ENCODE measurements at places on chromosomes 2 and 18.

DNA sequence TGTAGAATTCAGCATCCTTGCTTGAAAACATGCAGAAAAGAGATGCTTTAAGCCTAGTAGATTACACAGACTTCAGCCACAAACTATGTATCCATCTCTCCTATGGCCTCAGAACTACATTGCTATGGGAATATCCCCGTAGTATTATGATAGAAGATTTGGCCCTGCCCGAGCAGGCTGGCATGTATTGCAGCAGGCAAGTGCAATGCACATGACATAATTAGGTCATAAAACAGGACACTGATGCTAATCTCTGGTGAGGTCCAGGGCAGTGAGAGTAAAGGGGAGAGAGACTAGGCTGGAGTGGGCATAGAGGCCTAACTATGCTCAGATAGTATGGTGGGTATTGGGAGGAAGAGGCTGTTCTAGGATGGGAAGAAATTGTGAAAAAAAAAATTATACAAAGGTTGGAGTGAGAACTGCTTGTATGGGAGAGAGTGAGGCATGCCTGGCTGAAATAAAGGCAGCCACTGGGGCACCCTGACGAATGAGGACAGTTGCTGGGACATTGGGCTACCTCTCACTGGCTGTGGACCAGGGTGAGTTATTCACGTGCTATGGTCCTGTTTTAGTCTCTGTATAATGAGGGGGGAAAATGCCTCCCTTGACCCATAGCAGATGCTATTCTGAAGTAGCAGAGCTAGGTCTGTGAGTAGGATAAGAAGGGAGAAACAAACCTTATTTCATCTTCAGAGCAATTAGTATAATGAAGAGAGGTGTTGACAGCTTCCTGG is 1.6 kb upstream of the PLA2R1 start:
- no peak for DNase-seq

DNA sequence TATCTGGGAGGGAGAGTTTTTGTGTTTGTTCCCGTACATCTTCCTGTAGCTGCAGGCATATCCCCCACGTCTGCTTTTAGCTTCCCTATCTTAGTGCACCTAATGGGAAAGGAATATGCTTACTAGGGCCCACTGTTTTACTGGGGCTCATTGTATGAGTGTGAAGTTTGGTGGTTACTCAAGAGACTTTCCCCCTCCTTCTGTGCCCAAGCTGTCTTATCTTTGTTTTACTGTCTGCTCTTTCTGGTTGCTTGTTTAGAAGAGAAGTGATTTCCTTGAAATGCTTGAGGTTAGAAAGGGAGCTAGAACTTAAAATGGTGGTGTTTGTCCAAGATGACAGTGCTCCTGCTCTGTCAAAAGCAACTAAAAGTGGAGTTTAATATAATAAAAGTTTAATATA is 7.3 kb downstream of the PTH2R start:
- DNase-seq, result no peak

GRCh38 chr18:31162825-31163435 is at the start of gene DSC1:
Gene DSC1, minus strand, starts transcription at chr18:31162856. Its CDS starts 262 bp downstream, at chr18:31162594.
- peak; percentile 49 for DNase-seq

DNA sequence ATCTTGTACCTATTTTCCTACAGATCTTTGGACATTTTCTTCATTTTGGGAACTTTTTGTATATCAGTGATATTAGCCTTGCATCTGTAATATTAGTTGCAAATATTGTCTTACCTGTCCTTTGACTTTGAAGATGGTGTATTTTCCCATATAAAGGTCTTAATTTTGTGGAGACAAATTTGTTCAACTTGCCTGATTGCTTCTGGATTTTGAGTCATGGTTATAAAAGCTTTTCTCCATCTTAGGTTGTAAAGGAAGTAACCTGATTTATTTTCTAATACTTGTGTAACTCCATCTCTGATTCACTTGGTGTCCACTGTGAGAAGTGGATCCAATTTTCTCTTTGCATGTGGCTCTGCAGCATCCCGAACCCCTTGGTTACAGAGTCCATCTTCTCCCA is 97.7 kb upstream of the OTOS start:
- DNase-seq, result no peak

DNA sequence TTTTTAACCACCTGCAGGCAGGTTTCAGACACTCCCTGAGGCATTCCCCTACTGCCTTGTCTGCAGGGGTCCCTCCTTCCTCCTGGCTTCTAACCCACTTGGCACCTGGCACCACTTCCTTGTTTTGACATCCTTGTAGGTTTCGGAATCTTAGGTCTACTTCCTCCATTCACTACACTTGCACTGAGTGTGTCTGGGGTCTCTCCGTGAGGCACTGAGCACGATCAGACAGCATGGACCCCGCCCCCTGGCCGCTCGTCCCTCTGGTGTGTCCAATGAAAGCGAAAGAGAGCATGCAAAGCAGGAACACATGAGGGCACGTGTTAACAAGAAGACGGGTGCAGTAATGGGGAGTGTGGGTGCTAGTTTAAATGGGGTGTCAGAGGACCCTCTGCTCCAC is 63.8 kb downstream of the HAUS1 start:
- DNase-seq, result peak; percentile 36

DNA sequence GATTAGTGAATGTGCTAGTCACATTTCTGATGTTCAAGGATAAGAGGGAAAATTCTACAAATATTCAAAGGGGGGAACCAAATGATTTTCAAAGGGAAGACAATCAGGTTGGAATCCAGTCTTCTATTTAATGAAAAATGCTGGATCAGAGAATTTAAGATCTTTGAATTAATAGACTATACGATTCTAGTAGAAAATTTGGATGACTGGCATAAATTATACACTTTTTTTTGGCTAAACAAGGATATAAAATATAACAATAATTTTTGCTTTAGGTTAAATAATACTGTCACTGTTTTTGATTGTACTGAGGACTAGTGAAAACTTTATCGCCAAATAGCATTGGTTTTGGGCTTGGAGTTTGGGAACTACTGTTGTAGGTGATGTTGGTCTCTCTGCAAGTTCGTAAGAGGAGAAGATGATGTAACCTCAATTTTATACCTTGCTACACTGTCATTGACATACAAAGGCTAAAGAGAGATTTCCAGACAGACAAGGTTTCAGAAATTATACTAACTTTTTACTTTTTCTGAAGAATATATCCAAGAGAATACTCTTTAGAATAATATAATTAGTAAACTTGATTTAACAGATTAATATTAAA is 51.3 kb downstream of the NCOA1 start:
- DNase-seq, result no peak

GRCh38 chr18:79950515-79951341 is 725 bp downstream of the SLC66A2 start:
- DNase-seq, result peak; percentile 49

GRCh38 chr2:216339456-216340279 is 32.6 kb downstream of the MARCHF4 start:
- DNase-seq, result no peak

GRCh38 chr2:109542384-109542783 is 71.4 kb downstream of the SEPTIN10 start:
- DNase-seq, result no peak

DNA sequence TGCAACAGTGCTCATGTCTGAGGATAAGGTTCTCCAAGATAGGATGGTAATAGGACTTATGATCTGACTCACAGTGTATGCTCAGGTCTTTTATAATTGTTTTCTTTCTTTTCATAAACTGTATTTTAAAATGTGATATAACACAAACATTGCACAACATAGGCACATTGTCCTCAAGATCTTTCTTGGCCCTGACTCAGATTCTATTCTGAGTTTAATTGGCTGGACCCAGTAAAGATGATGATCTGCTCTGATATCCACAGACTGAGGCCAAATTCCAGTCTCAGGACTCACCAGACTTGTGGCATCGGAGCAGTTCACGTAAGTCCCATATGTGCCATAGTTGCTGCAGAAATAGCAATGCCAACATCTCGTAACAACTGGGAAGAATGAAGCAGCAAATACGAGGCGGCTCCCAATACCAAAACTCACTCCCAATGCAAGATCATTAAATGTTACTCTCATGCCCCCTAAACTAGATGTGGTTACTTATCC is 448.9 kb upstream of the SLC14A2 start:
- DNase-seq, result no peak

- no peak for DNase-seq
Observed at GRCh38 chr18:79713341-79713740, 33.7 kb downstream of the CTDP1 start.

DNA sequence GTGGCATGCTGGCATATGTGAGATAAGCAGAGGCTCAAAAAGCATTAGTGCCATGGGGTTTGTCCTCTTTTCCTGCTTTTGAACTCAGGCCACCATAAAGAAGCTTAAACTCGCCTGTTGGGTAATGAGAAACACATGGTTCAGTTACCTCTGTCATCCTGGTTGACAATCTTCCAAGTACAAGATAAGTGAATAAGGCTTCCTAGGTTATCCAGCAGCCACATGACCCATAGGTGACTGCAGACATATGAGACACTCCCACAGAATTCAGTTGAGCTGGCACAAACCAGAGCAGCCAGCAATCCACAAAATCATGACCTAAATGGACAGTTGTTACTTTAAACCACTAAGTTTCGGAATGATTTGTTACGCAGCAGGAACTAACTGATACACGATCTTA is 97.3 kb downstream of the TACR1 start:
- DNase-seq, result no peak

- no peak for DNase-seq
Observed at GRCh38 chr2:233290051-233290845, 17.4 kb upstream of the SAG start.

GRCh38 chr2:168912901-168913369 is 11.8 kb downstream of the G6PC2 start:
- no peak for DNase-seq

DNA sequence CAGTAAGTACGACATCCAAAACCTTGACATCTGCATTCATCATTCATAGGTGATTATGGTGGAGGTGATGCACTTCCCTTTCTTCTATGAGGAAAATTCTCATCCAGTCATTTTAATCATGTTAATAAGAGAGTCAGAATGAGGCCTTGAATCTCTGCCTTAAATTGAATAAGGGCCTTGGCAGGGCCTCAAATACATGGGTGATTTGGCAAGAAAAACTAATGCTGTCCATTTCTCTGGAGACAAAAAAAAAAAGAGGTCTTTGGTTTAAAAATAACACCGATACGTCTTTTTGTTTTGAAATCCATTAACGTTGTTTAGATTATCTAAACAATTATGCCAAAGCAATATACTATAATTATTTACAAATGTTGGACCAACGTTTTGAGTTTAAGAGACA is 8.1 kb downstream of the COLEC12 start:
- no peak for DNase-seq

GRCh38 chr2:16973586-16974286 is 308.1 kb upstream of the CYRIA start:
- no peak for DNase-seq

- no peak for DNase-seq
Observed at GRCh38 chr18:2857491-2858131, 10.8 kb downstream of the EMILIN2 start.

DNA sequence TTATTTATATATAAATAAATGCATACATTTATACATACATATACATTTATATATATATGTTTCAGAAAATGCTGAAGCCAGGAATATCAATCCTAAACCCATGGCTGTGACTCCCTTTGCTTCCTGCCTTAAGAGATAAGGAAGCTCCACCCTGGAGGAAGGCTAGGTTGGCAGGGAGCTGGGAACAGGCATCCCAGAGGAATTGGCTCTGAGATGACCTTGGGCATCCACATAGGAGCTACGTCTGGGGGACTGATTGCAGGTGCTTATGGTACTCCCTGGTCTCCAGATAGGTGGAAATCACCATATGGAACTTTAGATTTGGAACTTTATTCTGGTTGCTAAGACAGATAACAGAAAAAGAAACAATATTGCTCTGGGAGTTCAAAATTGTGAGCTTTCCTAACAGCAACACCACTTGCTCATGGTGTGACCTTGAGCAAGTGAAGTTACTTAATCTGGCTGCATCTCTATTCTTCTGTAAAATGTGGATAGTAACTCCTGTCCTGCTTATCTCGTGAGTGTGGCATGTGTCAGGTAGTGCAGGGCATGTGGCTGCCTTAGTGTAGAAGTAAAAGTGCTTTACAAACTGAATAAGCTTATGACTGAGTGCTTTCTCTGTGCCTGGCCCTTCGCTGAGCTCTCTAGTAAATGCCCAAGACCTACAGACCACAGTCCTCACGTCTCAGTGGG is 341.0 kb downstream of the MEIS1 start:
- DNase-seq, result no peak

DNA sequence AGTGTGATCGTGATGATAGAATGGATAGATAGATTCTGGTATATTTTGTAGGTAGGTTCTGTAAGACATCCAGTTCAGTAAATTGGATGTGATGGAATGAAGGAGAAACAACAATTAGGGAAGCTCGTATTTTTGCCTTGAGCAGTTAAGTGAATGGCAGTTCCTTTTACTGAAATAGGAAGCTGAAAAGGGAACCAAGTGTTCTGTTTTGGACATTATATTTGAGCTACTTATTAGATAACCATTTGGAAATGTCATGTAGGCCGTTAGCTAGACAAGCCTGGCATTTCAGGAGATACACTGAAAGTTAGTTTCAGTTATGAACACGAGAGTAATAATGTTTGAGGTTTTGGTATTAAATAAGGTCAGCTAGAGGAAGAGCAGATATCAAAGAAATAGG is 41.5 kb downstream of the MARCHF7 start:
- no peak for DNase-seq

DNA sequence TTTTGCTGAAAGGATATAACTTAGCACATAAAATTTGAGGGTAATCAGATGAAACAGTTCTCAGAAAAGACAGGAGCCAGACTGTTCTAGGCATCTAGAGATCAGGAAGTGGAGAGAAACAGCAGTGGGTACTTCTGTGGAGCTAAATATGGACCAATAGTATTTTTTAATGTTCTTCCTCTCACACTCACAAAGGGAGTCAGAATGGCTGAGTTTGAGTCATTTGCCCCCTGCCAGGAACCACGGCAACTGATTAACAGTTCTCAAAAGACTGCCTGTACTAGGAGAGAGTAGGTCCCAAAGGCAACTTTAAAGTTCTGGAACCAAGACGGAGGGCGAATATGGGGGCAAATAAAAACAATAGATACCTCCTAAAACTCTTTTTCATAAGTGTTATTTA is 107.5 kb downstream of the GULP1 start:
- DNase-seq, result no peak

DNA sequence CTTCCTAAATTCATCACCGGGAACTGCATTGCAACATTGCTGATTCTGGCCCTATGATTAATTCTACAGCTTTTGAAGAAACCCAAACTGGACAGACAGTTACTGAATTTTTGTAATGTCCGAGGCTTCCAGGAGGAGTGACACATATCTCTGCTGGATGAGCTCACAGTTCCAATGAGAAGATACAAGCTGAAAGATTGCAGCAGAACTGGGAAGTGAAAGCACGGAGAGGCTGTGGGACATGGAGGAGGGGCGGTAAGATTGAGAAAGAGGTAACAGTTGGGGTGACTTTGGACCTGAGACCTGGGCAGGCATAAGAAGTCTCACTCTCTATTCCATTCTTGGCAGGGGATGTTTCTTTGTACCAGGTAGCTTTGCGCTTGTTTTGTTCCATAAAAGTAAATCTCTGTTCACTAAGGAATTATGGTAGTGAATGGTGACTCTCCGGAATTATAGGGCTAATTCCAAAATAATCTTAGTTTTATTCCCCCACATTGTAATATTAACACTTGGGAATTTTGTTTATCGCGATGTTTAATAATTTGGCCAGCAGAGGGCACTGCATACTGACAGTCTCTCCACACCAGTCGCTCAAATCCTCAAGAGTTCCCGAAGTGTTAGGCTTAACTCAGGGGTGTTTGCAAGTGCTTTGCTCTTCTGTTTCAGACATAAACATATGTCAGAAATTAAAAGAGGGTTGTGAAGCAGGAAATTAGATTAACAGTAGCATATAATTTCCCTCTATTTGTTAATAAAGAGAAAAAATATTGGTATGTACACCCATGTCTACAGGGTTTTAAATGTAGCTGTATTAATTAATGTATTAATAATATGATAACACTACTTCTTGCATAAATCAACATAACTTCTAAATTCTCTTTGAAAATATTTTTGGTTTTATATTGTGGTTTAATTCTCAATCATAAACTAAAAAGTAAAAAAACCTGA is 201.4 kb downstream of the SOCS6 start:
- no peak for DNase-seq

Data from natural killer cell (primary cell).